ENCODE measurements at places on chromosomes 2 and 18. TPM values are rescaled to one million over a fixed set of nuclear protein-coding genes. Genes with fewer than 3 reads are reported as not detected.

Gene ROCK1
- total RNA-seq: 73.0 TPM

Gene LAMA3
- 4.9 TPM for total RNA-seq

Gene SDC1
- total RNA-seq: 26.0 TPM

Gene CELF4
- total RNA-seq: 62.9 TPM

Gene LRATD1
- total RNA-seq: 17.2 TPM

Gene ALLC
- not detected for total RNA-seq

Gene KIAA2012
- 1.00 TPM for total RNA-seq

Gene PLCD4
- 1.2 TPM for total RNA-seq
